ENCODE measurements at places on chromosomes 4 and X. TPM values are rescaled to one million over a fixed set of nuclear protein-coding genes. Genes with fewer than 3 reads are reported as not detected.

DNA sequence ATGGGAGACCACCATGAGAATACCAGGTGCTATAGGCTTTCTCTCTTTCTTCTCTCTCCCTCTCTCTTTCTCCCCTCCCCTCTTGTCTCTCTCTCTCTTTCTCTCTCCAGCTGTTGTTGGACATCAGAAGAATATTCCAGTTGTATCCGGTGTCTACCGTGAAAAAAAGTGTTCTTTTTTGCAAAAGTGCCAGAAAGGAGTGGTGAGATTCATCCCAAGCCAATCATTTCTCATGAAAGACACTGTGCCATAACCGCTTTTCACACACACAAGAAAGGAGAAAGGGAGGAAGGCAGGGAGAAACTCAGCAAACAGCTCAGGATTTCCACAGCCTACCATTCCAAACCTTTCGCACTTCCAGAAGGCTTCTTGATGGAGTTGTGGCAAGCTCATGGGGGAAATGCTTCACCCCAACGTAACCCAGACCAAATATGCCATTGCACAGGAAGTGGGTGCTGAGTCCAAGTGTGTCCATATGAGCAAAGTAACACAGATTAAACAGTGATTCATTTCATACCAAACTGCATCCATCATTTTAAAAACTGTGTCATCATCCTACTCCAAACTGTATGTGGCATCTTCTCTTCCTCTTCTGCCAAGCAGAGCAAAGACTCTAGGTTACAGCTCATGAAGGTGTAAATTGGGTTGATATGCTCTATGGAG is 224.0 kb downstream of the APBB2 start:
- no peak for DNase-seq

MAGIX gene
- 5.7 TPM for polyA plus RNA-seq

ARMCX2 gene
- polyA plus RNA-seq: 137 TPM

DNA sequence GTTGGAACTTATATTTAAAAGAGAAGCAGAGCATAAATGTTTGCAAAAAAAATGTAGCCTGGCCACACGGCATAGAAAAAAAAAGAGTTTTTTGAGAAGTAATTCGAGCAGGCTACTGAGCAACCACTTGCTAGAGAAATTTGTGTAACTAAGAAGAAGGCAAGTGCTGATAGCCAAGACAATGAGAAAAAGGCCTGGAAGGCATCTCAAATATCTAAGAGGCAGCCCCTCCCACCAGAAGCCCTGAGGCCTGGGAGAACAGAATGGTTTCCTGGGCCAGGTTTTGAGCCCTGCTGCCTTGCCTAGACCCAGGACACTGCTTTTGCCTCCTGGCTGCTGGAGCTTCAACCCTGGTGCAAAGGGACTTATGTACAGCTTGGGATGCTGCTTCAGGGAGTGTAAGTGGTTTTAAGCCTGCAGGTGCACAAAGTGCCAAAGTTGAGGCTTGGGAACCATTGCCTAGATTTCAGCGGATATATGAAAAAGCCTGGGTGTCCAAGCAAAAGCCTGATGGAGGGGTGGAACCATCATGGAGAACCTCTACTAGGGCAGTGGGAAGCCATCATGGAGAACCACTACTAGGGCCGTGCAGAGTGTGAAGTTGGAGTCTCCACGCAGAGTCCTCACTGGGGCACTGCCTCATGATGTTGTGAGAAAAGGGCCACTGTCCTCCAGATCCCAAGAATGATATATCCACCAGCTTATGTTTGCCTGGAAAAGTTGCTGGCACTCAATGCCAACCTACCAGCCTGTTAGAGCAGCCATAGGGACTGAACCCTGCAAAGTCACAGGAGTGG is 9.7 kb downstream of the TECRL start:
- no peak for DNase-seq

DNA sequence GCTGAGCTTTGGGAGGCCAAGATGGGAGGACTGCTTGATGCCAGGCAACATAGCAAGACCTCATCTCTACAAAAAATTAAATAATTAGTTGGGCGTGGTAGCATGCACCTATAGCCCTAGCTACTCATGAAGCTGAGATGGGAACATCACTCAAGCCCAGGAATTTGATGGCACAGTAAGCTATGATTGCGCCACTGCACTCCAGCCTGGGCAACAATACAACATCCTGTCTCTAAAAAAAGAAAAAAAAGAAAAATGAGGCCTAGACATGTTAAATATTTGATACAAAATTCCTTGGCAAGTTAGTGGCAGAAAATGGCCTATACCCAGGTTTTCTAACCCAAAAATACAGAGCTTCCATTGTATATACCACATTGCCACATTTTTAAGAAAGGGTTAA is 88.1 kb upstream of the MAB21L2 start:
- no peak for DNase-seq

DNA sequence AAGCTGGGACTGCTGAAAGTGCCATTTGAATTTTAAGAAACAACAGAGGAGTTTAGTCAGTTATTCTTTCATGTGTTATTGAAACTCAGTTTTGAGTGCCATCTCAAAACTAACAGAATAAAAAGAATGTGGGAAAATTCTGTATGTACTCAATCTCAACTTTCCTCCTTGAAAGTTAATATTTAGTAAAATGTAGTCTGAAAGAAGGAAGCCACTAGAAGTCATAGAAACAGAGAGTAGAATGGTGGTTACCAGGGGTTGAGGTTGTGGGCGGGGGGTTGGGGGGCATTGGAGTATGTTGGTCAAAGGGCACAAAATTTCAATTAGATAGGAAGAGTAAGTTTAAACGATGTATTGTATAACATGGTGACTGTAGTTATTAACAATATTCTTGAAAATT is 628.3 kb upstream of the MAGEB2 start:
- no peak for DNase-seq

GRCh38 chr4:14028862-14029261 is 401.3 kb upstream of the BOD1L1 start:
- DNase-seq: no peak

DNA sequence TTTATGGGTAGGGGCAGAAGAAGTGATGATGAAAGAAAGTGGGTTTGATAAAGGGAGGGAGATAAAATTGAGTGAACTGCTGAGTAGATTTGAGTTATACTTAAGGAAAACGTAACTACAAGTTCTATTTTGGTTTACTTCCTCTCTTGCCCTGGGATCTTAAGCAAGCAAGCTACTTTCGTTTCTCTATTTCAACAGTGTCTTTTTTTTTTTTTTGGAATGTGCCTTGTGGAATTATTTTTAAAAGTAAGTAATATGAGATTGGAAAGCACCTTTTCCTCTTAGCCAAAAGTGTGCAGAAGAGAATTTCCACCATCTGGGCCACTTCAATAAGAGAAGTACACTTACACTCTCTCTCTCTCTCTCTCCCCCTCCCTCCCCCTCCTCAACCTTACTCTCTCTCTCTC is 16.0 kb upstream of the C4orf36 start:
- DNase-seq: no peak

PAGE1 gene
- polyA plus RNA-seq: not detected

DNA sequence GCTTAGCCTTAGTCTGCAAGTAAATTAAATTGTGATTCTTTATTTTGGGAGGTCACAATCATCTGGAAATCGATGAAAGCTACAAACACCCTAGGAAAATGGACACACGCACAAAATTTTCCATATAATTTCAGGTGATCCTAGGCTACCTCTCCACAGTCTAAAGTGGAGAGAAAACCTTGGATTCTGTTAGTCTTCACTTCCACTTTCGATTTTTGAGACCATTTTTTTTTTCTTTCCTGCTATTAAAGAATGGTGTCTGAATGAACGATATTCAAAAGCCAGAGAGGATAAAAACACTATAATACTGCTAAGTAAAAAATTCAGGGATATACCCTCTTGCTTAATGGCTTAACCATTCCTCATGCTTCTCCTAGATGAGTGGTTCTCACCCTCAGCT is 1.7 kb downstream of the FBXL5 start:
- no peak for DNase-seq

SMR3A gene
- not detected for polyA plus RNA-seq

DNA sequence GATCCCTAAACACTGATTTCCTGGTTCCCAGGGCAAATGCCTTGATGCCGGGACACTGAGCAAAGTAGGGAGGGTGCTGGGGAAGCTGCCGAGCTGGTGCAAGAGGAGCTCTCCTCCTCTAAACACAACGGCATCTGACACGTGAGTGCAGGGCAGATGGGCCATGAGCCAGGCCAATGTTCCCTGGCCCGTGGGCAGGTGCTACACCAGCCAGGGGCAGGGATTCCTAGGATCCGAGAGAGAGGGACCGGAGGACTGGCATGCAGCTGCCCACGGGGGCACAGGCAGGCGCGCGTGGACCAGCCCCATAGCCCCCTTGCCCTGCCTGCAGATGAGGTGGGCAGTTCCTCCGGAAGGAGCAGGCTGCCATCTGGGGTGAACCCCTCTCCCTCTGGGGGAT is 66.8 kb upstream of the AFAP1 start:
- no peak for DNase-seq

RBMXL3 gene
- polyA plus RNA-seq: not detected

DNA sequence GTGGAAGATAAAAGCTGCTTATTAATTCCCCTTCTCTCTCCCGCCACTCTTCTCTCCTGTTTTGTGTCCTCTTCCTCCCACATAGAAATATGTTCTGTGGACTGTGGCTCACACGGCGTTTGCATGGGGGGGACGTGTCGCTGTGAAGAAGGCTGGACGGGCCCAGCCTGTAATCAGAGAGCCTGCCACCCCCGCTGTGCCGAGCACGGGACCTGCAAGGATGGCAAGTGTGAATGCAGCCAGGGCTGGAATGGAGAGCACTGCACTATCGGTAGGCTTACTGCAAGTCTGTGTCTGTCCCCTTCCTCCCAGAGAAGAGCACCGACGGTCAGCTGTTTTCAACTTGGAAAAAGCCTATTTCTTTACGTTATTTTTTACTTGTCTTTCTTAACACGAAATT is 229.1 kb downstream of the DCTD start:
- DNase-seq: no peak

GABRE gene
- polyA plus RNA-seq: 10.8 TPM

All from right renal pelvis (tissue), 4 donors.